Epithelial cell of prostate (primary cell): ENCODE measurements at places on chromosomes 2 and 18.

- no peak for DNase-seq
Measured at GRCh38 chr2:8893978-8894820, 56.8 kb upstream of the KIDINS220 start.

DNA sequence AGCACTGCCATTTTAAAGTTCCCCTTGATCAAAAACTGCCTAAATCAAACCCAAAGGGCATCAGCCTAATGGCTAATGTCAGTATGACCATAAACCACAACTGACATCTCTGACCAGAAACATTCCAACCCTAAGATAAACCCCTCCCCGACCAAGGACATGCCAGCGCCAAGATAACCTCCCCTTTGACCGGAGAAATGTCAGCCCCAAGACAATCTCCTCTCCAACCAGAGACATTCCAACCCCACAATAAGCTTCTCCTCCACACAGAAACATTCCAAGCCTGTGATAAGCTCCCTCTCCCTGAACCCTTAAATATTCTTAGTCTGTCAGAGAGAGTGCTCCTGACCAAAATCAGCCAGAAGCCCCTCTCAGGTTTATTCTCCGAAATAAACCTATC, 188.3 kb upstream of the MSH6 start:
- DNase-seq: no peak

DNA sequence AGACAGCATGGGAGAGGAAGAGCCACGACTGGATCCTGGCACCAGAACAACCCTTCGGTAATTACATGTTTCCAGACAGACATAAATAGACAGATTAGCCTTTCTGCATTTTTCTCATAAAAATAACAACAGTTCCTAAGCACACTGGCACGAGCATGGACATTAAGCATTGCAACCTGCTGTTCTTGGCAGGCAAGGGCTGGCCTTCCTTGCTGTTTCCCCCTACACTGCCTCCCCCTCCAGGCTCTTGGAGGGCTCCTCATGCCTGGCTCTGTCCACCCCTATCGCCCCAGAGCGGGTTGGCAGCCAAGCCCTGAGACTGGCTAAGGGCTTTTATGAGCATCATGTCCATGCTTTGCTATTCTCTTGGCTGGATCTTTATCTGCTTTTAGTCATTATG, 89.6 kb downstream of the TTC32 start:
- no peak for DNase-seq

GRCh38 chr2:112061840-112062239, 6.8 kb downstream of the TMEM87B start:
- DNase-seq: no peak

DNA sequence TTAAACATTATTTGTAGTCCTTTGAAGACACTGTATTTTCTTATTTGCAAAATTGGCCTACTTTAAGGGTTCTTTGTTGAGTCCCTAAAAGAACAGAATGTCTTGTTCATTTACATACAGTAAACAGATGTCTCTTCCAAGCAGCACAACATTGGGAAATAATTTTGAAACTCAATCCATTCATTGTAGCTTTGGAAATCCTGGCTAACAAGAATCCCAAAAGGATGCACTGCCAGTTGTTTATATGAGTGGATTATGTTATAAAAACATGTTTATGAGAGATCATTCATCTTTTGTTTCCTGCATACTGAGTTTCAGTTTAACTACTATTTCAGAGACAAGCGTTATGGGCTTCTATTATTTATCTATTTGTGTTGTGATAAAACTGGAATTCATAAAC, 499.3 kb downstream of the PID1 start:
- DNase-seq: no peak

- no peak for DNase-seq
Measured at GRCh38 chr2:96727431-96727830, 12.4 kb downstream of the LMAN2L start.

- no peak for DNase-seq
Measured at GRCh38 chr2:112880091-112880531, 30.9 kb upstream of the IL37 start.

DNA sequence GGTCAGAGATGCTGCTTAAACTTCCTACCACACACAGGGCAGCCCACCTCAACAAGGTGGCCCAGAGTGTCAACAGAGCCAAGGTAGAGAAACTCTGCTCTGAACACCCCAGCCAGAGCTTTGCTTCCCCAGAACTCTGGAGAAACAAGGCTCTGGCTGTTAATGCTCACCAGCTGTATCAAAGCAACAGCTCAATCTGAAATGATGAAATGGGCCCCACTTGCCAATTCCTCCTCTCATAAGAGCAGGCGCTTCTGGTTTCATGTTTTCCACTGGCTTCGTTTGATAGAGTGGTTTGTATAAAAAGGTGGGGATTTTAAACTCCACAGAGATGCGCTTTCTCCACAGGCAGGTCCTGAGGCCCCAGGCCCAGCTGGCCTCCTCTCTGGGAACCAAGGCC, 60.9 kb upstream of the TFCP2L1 start:
- no peak for DNase-seq

- no peak for DNase-seq
Measured at GRCh38 chr2:28011322-28011737, 120.8 kb downstream of the BABAM2 start.

DNA sequence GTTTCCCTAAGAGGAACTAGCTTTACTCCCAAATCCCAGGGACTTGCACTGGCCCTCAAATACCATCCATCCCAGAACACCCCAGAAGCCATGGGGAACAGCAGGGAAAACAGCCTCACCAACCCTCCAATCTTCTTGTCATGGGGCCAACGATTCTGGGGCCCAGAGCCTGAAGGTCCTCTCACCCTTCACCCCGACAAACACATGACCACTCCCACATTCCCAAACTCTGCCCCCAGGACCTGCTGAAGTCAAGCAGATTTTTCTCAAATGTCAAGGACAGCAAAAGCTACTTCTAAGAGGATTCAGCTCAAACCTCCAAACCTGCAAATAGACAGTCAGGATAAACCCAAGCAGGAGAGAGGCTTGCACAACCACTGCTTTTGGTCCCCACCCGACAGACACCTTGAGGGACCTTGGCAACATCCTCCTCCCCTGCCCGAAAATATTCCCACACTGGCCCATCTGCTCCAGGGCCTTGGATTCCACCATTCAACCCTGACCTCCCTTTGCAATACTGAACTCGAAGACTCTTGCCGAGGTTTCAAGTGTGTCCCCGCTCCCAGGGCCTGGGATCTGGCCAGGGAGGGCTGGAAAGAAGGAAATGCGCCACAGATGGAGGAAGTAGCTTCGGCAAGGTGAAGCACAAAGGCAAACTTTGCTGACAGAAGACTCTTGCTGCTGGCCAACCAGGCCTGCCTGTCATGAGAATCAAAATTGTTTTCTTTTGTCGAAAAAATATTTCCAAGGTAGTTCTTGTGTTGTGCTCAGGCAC, 143.3 kb downstream of the ZFP36L2 start:
- DNase-seq: no peak

DNA sequence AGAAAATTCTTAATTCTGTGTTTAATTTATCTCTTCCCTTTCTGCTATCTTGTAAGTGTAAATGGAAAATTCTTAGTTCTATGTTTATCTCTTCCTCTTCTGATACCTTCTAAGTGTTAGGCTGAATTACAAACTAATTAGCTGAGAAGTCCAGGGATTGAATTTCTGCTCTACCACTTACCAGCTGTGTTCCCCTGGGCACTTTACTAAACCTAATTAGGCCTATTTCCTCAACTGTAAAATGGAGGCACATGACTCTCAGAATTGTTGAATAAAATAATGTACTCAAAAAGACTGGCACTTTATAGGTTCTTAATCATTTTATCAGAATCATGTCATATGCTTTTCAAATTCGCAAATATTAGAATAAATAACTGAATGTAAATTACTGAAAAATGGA, 146.3 kb downstream of the MAP2 start:
- no peak for DNase-seq

- DNase-seq: no peak
Measured at GRCh38 chr2:38535404-38535743, 67.4 kb downstream of the HNRNPLL start.

DNA sequence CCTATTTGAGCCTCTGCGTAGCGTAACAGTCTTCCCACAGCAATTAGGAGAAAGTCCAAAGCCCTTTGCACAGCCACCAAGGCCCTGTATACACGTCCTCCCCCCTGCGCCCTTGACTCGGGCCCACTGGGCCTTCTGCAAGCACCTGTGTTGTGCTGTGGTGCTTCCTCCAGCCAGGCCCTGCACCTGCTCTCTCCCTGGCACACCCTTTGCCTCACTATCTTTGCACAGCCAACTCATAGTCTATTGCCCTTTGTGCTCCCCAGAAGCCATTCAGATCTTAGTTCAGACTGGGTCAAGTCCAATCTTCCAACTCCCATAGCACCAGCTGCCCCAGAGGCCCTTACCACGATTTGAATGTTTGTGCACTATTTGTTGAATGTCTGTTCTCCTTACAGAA, 271.6 kb upstream of the MGAT5 start:
- no peak for DNase-seq

DNA sequence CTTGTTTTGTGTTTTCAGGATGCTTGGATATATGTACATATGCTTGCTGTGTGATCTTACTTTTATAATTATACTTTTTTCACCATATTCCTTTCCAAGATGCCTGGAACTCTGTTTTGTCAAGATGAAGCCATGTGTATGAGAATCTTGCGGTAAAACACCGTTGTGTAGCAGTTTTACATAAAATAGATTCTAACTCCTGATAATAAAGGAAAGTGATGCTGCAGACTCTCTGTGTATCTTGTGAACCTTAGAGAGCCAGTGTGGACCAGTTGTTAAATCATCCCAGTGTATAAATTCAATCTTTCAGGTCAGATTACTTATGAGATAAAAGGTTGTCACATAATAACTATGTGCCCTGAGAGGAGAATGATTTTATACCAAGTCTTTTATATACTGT, 12.5 kb upstream of the ITGA4 start:
- DNase-seq: no peak

DNA sequence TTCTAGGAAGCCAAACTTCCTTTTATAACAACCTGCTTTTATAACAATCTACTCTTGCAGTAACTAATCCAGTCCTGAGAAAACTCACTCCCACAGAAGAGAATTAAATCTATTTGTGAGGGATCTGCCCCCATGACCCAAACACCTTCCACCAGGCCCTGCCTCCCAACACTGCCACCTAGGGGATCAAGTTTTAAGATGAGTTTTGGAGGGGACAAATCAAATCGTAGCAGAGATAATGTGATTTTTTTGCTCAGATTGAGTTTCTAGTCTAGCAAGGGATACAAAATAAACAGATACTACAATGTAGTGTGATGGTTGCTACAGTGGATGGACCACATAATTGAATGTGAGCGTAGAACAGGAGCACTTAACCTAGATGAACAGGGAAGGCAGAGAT, 52.2 kb downstream of the NCOA1 start:
- DNase-seq: no peak

GRCh38 chr2:222232372-222232771, 66.4 kb downstream of the PAX3 start:
- DNase-seq: no peak

DNA sequence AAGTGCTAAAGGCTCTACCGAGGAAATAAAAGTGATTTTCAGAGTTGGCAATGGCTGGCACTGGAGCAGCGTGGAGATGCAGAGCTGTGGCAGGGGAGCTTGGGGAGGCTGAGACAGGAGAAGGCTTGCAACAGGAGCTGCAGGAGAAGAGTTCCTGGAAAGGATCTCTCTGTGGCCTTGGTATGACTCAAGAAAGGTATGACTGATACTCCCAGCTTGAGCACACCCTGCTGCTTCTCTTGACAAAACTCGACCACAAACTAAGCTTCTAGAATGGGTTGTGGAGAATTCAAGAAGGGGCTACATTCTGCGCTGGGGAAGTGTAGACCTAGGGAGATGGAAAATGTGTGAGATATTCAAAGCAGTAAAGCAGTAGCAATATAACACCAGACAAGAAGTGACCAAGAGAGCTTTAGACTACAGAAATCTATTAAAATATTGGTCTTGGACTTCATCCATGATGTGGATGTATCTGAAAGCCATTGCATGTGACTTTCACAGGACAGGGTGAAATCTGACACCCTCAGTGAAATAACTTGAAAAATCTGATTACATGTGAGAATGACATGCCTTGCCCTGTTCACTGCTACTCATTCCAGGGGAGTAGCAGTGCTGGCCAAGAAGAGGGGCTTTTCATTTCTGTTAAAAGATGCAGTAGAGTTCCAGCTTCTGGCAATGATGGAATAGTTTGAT, 41.5 kb downstream of the SUCLG1 start:
- DNase-seq: peak; percentile 55

DNA sequence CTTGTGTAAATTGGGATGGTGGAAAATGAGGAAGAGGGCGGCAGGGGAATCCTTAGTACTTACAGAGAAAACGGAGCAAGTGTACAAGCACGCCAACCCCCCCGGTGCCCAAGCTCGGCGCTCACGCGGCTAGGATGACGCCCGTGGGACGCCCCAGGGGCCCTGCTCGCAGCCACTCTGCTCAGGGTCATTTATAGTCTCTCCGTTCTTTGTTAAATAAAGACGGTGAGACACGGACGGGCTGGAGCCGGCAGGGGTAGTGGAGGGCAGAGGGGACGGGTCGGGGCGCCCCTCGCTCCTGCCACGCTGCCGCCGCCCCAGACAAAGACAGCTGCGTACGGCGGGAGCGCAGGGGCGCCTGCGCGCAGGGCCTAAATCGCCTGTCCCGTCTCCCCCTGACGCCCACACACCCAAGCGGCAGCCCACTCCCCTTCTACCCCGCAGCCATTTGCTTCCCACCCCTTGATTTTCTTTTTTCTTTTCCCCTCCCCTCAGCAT, 37.8 kb downstream of the PCBP1 start:
- DNase-seq: no peak

GRCh38 chr2:168819829-168820489, 17.5 kb downstream of the NOSTRIN start:
- no peak for DNase-seq

GRCh38 chr2:192190474-192190873, 4.3 kb downstream of the TMEFF2 start:
- DNase-seq: no peak

DNA sequence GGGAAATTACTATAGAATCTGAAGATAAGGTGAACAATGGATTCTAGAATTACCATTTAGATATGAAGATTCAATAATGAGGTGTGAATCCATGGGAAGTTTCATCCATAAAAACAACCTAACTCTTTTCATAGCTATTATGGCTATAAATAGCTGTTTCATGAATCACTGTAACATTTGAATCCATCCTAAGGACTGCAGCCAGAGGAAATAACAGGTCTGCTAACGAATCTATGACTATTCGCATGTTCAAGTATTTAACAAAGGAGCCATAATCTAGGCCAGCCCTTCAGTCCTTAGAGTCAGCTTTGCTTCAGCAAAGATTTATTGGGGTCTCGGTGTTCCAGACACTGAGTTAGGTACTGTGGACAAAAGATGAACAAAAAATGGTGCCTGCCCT, 87.1 kb downstream of the MYOM1 start:
- DNase-seq: no peak

DNA sequence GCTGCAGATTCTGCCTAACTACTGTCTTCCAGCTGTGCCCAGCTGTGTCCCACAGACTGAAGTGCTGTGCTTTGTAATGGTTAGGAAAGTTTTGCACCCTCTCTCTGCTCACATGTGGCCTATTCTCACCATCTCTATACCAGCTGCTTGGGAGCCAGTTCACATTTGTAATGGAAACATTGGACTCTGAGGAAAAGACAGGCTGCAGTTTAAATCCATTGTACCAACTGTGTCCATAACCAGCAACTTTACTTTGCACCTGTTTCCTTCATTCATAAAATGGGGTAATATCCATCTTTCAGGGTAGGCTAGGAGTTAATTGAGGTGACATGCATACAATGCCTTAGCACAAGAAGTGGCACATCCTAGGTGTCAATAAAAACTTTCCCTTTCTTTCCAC, 344.0 kb downstream of the TNS1 start:
- no peak for DNase-seq

GRCh38 chr2:23590241-23590869, 205.4 kb downstream of the KLHL29 start:
- DNase-seq: no peak

- peak; percentile 12 for DNase-seq
Measured at GRCh38 chr2:75503048-75503607, 57.6 kb downstream of the EVA1A start.
